Activated T-helper 1 cell treated with anti-CD3 and anti-CD28 coated beads, Interleukin-2, amount 50 U/mL, for 16 hours (primary cell): ENCODE measurements at places on chromosomes 6 and 20.

- DNase-seq: no peak
Observed at GRCh38 chr6:136468711-136469110, 81.5 kb downstream of the MAP7 start.

- no peak for DNase-seq
Observed at GRCh38 chr20:62198931-62199330, 16.1 kb downstream of the MTG2 start.

GRCh38 chr6:14159090-14159489, 41.5 kb downstream of the CD83 start:
- no peak for DNase-seq

DNA sequence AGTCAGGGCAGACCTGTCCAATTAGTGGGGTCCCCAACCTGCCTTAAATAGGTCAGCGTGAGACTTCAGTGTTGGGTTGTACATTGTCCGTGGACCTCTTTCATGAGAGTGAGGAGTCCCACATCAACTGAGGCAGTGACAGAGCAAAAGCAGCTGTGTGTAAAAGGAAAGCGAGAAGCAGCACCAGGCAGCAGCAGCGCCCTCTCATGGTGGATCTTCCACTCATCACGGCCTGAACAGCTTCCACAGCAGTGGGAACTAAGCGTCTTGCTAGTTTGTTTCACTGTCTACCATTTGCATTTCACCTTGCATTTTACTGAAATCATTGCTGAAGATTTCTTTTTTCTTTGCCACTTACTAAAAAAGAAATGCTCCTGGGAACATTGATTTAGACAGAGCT, 333.8 kb downstream of the PKHD1 start:
- DNase-seq: no peak

DNA sequence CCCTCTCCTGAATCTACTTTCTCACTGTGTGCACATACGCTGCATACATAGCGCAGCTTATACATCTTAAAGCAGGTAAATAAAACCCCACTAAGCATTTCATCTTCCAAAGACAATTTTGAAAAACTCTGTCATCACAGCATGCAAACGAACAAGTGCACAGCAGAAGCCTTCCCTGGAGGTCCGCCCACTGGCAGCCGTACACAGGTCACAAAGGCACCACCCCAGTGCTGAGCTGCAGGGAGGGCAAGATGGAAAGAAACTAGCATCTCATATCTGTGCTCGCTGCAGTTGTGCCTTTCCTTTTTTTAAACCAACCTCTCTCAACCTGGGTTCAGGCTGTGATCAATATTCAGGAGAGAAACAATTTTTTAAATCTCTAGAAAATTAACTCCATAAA, 73.3 kb downstream of the HUS1B start:
- DNase-seq: no peak

- no peak for DNase-seq
Observed at GRCh38 chr6:110064744-110065524, 86.8 kb downstream of the GPR6 start.
